AG08396 (cell line): ENCODE measurements at places on chromosomes 13 and 19.

DNA sequence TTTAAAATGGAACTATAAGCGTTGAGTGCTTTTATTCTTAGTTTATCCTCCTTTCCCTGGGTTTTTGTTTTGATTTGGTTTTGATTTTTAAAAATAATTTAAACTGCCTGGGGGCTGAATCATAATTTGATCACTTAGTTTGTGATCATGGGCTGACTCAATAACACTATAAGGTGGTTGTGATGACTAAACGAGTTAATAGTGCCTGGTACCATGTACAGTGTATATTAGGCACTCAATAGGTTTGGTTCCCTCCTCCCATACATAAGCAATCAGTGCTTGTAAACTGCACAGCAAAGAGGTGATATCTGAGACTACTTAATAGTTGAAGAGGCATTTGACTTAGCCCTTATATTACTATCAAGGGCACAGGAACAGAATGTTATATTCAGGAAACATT, 200.9 kb upstream of the RFC3 start:
- DNase-seq: no peak

DNA sequence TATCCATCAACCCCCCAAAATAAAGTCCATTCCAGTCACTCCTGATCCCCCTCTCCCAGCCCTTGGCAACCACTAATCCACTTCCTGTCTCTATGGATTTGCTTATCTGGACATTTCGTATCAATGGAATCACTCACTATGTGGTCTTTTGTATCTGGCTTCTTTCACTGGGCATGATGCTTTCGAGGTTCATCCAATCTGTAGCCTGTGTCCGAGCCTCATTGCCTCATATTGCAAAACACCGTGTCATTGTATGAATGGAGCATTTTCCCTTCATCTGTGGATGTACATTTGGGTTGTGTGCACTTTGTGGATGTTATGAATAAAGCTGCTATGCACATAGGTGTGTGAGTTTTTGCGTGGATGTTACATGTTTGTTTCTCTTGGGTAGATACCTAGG, 1.4 kb upstream of the FZR1 start:
- no peak for DNase-seq

GRCh38 chr19:16628984-16629691, 1.1 kb upstream of the MED26 start:
- DNase-seq: peak; percentile 44

GRCh38 chr13:48569104-48569666, 36.3 kb upstream of the RCBTB2 start:
- no peak for DNase-seq

DNA sequence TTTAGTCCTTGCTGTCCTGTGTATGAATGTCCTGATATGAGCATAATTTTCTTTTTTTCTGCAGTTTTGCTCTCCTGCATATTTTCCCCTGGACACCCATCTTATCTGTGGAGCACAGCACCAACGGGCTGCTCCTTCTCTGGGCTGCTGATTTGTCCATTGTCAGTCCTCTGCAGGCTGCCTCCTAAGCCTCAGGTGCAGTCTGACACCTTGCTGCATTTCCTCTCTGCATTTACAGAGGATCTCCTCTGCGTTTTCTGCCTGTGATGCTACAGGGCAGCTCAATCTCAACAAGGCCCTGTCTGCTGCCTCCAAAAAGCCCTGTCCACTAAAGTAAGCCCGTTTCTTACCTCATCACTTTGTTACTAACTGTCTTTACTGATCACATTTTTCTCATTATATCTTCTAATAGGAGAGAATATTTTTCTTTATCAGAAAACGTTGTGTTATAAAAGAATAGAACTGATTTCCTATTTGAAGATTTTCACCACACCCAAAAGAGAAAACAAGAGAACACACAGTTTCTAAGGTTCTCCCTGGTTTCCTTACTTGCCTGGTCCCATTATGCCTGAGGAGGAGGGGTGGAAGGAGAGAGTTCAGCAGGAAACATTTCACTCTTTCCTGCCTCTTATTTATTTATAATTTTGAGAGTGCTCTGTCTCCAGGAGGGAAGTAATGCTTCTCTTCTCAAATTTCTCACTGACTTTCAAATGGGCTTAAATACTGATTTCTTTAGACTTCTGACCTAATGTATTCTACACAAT, 65.6 kb upstream of the TDRD3 start:
- DNase-seq: no peak
